Stimulated activated memory B cell treated with anti-CD40 and anti-IgM and Interleukin-4, amounts not matched to agents 10 μg/mL and 1 μg/mL and 100 μg/mL, for 72 hours (primary cell): ENCODE measurements at places on chromosomes 2 and 18.

- no peaks in the 10 kb centered on the region for H3K4me1 ChIP-seq
- H3K36me3 ChIP-seq: peaks cover 47% of the 10 kb centered on the region
- H3K4me3 ChIP-seq: no peak overlapping the region
- no peaks in the 10 kb centered on the region for H3K27me3 ChIP-seq
These were observed 18.6 kb downstream of the GAREM2 start for GRCh38 chr2:26191316-26192159.

DNA sequence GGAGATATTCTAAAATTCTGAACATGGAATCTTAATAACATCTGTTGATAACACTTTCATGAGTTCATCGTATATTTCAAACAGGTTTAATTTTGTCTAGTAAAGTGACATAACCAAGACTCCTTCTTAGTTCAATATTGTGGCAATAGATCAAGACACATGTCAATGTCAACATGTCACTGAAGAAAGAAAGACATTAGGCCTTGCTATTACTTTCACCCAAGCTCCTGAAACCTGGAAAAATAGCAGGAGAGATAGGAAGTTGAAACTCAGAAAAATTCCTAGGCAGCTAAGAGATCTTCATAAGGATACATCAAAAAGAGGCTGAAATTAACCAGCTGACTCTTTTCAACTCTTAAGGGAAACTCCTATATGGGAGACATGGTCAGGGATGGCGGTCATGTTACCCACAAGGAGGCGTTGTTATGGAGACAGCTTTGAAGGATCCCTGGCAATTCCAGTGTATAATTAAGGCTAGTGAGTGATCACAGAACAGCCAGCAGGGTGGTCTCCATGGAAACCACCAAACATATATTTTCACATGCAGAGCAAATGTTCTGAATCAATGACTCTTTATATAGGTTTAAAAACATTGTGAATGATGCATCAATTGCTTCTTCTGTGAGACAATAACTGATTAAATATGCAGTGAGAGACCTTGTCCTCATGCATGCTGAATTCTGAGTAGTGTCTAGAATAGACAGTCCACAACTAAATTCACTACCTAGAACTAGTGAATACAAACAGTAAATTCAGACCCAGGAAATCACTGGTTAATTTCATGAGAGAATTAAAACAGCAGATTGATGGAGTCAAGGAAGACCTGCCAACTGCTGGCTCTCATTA, 115.3 kb upstream of the RIOK3 start:
- ATAC-seq: no peak
- H3K4me3 ChIP-seq: no peak overlapping the region
- H3K27ac ChIP-seq: no peak overlapping the region
- H3K27me3 ChIP-seq: no peaks in the 10 kb centered on the region
- peaks cover 46% of the 10 kb centered on the region for H3K36me3 ChIP-seq

DNA sequence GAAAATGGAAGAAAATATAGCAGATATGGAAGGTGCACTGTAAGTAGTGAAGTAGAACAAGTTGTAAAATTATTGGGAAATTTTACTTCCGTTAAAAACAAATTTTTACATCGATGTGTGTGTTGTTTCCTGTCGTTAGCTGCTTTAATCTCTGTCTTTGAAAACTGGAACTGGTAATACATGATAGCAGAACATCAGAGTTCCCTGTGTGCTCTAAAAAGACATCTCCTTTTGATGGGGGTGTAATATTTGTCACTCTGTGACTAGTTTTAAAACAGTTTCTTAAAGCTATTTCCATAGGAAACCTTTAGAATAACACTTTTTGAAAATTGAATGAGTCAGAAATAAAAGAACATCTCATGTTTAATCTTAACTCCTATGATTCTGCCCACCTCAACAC, 43.5 kb downstream of the COX7A2L start:
- no peak overlapping the region for H3K4me3 ChIP-seq
- peak overlapping the region; percentile 19 for H3K27ac ChIP-seq
- peaks cover 46% of the 10 kb centered on the region for H3K36me3 ChIP-seq
- no peaks in the 10 kb centered on the region for H3K27me3 ChIP-seq
- no peak for ATAC-seq
- no peaks in the 10 kb centered on the region for H3K4me1 ChIP-seq

- H3K27me3 ChIP-seq: no peaks in the 10 kb centered on the region
- H3K4me3 ChIP-seq: peak overlapping the region; percentile 31
- peak; percentile 48 for ATAC-seq
- peaks cover 39% of the 10 kb centered on the region for H3K4me1 ChIP-seq
- peaks cover 28% of the 10 kb centered on the region for H3K36me3 ChIP-seq
These were observed 1.7 kb upstream of the POLR2D start for GRCh38 chr2:127859712-127860085.

DNA sequence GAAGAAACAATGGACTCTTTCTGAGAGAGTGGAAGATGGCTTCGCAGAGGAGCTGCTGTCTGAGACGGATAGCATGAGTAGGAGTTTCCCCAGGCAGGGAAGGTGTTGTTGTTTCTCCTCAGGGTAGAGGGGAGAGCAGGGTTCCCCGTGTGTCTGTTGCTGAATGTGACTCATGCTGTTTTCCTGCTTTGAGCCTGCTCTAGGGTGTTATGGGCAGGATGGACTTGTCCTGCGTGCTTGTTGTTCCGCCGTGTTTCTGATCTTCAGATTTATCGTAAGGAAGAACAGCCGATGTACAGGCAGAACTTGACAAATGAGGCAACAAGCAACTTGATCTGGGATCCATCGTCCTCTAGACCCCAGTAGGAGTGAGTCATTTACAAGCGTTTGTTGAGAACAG, 19.7 kb upstream of the MYCN start:
- no peak overlapping the region for H3K4me3 ChIP-seq
- no peaks in the 10 kb centered on the region for H3K36me3 ChIP-seq
- no peak overlapping the region for H3K27ac ChIP-seq

- no peak for ATAC-seq
- H3K27ac ChIP-seq: no peak overlapping the region
- H3K4me3 ChIP-seq: no peak overlapping the region
- H3K4me1 ChIP-seq: peaks cover 66% of the 10 kb centered on the region
- no peaks in the 10 kb centered on the region for H3K27me3 ChIP-seq
These were observed 36.7 kb downstream of the DNMT3A start for GRCh38 chr2:25304826-25305596.

GRCh38 chr18:55997151-55997561, 409.2 kb upstream of the TCF4 start:
- peak overlapping the region; percentile 45 for H3K4me3 ChIP-seq
- H3K27ac ChIP-seq: peak overlapping the region; percentile 69
- H3K36me3 ChIP-seq: no peaks in the 10 kb centered on the region
- peaks cover 23% of the 10 kb centered on the region for H3K4me1 ChIP-seq

DNA sequence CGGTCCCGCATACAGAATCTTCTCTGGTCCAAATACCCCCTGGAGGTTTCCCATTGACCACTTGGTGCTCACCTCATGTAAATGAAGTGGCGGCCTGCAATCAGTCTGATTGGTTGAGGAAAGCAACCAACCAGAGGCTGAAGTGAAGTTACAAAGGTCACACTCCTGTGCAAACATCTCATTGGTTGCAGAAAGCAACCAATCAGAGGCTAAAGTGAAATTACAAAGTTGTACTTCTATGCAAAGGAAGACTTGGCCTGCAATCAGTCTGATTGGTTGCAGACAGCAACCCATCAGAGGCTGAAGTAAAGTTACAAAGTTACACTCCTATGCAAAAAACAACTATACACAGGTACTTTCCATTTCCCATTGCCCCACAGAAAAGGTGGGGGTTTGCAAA, 2.5 kb upstream of the SP100 start:
- H3K27me3 ChIP-seq: no peaks in the 10 kb centered on the region
- ATAC-seq: no peak
- H3K4me3 ChIP-seq: no peak overlapping the region

GRCh38 chr2:237987268-237987667, 20.5 kb downstream of the UBE2F start:
- H3K27me3 ChIP-seq: no peaks in the 10 kb centered on the region
- H3K4me1 ChIP-seq: peaks cover 22% of the 10 kb centered on the region
- peaks cover 51% of the 10 kb centered on the region for H3K36me3 ChIP-seq
- H3K27ac ChIP-seq: no peak overlapping the region
- no peak for ATAC-seq
